ENCODE measurements at places on chromosomes 5 and 9.
A peak's percentile ranks its signal among the peaks of the same experiment; 100 is the strongest.

DNA sequence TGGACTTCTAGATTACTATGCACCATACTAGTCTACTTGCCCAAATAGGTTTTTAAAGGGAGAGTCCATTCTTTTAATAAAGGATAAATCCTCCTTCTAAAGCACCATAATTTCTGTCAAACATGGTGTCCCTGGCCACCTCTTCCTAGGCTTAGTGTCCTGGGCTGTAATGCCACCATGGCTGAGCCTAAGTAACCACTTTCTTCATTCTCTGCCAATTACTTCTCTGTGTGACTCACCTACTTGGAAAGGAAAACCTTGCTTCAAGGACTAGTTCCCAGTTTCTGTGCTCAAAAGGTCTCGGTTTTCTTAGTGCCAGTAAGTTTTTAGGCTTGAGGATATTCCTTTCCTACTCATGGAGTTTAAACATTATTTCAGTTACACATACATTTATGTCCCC lies 273.4 kb downstream of the DENND1A start:
- DNase-seq, result no peak

- no peak for DNase-seq
Observed at GRCh38 chr9:74973714-74974113, 21.0 kb upstream of the C9orf40 start.

DNA sequence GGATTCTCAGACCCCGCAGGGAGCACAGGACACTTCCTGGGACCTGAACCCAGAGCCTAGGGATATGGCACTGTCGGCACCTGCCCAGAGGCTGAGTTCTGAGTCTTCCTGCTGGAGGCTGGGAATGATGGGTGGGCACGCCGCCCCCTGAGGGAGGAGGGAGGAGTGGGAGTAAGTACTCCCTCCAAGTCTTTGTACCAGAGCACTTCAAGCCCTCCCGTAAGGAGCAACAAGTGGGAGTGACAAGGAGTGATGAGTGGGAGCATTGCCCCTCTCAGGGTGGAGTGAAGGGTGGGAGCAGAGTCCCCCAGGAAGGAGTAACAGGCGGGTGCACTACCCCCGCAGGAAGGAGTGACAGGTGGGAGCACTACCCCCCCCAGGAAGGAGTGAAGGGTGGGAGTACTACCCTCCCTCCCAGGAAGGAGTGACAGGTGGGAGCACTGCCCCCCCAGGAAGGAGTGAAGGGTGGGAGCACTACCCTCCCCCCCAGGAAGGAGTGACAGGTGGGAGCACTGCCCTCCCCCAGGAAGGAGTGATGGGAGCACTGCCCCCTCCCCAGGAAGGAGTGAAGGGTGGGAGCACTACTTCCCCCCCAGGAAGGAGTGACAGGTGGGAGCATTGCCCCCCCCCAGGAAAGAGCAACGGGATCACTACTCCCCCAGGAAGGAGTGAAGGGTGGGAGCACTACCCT lies 100.1 kb downstream of the CACNA1B start:
- DNase-seq, result no peak

GRCh38 chr5:27479859-27480258 lies 441.5 kb upstream of the CDH9 start:
- DNase-seq, result no peak

- DNase-seq, result no peak
Observed at GRCh38 chr9:128146591-128147120, 2.6 kb upstream of the LCN2 start.

- DNase-seq, result no peak
Observed at GRCh38 chr9:89890326-89890980, 285.6 kb downstream of the GADD45G start.

GRCh38 chr9:137982200-137982599 lies 104.6 kb downstream of the CACNA1B start:
- no peak for DNase-seq

- peak; percentile 33 for DNase-seq
Observed at GRCh38 chr5:103475629-103476240, 86.9 kb downstream of the NUDT12 start.

DNA sequence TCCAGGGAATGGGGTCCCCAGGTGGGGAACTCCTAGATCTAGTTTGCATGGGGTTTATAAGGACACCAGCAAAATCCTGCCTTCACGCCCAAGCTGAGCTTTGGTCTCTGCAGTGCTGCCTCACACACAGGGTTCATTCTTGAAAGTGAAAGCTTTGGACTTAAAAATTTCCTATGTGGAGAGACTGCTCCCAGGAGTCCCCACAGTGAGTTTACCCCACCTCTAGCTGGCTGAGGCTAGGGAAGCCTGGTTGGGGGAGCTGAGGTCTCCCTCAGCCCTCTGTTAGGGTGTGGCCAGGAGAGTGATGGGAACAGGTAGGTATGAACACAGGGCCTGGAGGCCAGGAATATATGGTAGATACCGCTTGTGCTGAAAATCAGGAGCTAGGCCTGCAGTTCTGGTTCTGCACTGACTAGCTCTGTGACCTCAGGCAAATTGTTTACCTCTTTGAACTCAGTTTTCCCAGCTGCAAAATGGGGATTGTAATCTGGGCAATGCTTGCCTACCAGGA lies 41.5 kb upstream of the LARP1 start:
- no peak for DNase-seq

DNA sequence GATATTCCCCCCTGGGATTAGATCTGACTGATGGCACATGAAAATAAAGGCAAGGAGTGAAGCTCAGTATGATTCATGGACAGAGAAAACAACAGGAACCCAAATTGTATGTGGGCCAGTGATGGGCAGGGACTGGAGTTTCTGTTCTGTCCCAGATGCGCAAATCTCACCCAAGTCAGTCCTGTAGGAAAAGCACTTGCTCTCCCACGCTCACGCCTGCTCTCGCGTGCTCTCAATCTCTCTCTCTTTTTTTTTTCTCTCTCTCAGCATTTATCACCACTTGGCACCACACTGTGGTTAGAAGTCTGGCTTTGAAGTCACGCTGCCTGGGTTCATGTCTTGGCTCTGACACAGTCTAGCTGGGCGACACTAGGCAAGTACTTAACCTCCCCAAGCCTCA lies 106.5 kb upstream of the LRRTM2 start:
- DNase-seq, result no peak

- no peak for DNase-seq
Observed at GRCh38 chr9:96236854-96237550, 65.0 kb downstream of the HSD17B3 start.

GRCh38 chr9:69317894-69318293 lies 7.1 kb upstream of the ENTREP1 start:
- no peak for DNase-seq

- DNase-seq, result no peak
Observed at GRCh38 chr5:167937635-167937998, 353.8 kb upstream of the WWC1 start.

DNA sequence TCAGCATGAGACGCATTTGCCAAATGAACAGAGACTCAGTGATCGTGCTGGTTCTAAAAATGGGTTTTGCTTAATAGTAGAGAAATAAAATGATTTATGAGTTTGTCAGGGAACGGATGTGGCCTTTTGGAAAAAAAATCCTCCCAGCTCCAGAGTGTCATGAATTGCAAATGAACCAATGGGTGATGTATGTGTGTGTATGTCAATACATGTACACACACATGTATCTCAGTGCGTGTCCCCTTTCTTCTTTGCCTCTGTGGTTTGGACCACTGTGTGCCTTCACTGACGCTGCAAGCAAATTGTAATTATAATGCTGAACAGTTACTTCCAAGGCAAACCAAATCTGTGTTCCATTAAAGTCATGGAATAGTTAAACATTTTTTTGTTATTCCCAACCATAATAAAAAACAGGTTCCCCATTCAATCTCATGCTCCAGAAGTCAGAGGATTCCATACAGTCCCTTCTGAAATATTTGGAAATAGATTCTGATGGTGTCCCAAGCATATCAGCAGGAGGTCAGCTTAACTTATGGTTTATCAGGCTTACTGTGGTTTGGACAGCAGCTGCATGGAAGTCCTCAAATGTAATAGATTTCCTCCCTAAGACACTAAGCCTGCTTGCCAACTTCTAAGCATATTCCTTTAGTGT lies 630.5 kb downstream of the ACTL7B start:
- no peak for DNase-seq
